ENCODE measurements at places on chromosomes 16 and 17. TPM values are rescaled to one million over a fixed set of nuclear protein-coding genes. Genes with fewer than 3 reads are reported as not detected.

The CDRT15 gene
- total RNA-seq, result not detected

The CMTM4 gene
- total RNA-seq, result 0.59 TPM

GRCh38 chr17:75370286-75370915 lies 35.1 kb downstream of the GRB2 start:
- DNase-seq, result no peak

DNA sequence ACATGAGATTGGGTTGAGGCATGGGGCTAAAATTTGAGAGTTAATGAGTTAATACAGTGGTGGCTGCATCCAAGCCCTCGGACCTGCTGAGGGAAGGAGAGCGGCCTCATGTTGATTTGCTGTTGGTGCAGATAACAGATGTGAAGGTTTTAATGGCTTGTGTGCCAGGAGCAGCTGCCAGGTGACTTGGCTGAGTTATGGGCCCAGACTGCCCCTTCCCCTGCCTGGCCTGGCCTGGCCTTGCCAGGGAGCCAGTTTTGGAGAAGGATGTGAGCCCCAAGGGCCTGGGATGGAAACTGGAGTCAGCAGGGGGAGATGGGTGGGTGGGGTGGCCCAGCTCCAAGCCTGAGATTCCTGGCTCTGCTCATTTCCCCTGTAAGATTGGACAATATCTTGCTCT lies 230.1 kb downstream of the CBLN1 start:
- no peak for DNase-seq

- DNase-seq, result no peak
Measured at GRCh38 chr17:63464691-63465236, 12.1 kb upstream of the ACE start.

Measured in B cell (primary cell).